Right atrium auricular region (tissue), 2 donors: ENCODE measurements at places on chromosomes 4 and X. TPM values are rescaled to one million over a fixed set of nuclear protein-coding genes. Genes with fewer than 3 reads are reported as not detected.

- DNase-seq, result no peak
Measured at GRCh38 chrX:49129427-49129826, 5.9 kb upstream of the GPKOW start.

DNA sequence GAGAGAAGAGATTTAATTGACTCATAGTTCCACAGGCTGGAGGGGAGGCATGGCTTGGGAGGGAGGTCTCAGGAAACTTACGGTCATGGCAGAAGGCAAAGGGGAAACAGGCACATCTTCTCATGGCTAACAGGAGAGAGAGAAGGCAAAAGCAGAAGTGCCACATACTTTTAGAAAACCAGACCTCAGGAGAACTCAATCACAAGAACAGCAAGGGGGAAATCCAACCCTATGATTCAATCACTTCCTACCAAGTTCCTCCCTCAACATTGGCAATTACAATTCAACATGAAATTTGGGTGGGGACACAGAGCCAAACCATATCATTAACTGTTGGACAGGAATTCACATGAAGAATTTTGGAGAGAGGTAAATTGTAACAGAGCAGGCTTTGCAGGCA is 485.3 kb upstream of the PITX2 start:
- no peak for DNase-seq

GRCh38 chr4:32087211-32087610 is 1367.0 kb downstream of the PCDH7 start:
- DNase-seq, result no peak

The ADH1C gene
- 4.9 TPM for total RNA-seq

DNA sequence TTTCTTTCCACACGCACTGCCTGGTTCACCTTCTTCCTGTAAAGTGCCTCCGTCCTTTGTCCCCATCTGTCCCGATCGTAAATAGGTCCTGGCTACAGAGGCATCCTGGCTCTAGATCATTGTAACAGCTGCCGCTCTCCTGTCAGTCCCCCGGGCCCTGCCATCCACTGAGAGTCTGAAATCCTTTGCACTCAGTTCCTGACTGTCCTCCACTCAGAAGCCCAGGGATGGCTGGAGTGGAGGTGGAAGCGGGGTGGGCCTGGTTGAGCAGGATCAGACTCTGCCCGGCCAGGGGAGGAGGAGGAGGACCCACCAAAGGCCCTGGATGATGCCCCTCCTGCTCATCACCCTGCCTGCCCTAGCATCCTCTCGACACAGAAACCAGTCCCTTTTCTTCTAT is 29.8 kb downstream of the PIGG start:
- no peak for DNase-seq

GRCh38 chrX:150360331-150360730 is 2.8 kb upstream of the MAMLD1 start:
- DNase-seq, result peak; percentile 21

DNA sequence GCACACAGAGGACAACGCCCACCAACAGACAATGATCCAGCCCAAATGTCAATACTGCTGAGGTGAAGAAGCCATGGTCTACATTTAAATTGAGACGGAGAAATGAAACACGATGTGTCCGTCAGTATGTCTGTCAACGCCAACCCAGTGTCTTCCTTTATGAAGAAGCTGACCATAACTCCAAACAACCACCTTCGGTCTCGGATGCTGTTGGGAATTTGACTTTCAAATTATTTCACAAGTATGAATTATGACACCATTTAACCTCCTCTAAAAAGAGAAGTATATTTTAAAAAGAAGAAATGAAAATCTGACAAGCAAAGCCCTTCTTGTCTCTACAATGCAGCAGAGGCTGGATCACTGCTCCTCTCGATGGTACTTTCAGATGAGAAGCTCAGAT is 123.7 kb upstream of the MAP3K15 start:
- no peak for DNase-seq

- DNase-seq, result no peak
Measured at GRCh38 chr4:159052315-159052714, 50.6 kb upstream of the RAPGEF2 start.

DNA sequence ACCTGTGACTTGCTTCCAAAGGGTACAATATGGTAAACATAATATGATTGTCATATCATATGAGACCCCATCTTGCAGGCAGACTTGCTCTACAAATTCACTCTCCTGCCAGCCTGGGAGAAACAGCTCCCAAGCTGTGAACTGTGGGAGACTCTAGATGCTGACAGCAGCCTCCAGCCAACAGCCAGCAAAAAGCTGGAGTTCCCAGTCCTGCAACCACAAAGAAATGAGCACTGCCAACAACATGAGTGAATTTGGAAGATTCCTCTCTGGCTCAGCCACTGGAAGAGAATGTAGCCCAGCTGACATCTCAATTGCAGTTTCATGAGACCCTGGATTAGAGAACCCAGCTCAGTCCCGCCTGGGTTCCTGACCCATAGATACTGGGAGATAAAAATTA is 145.4 kb downstream of the QDPR start:
- no peak for DNase-seq

The RAI2 gene
- 13.9 TPM for total RNA-seq

GRCh38 chr4:184364100-184364921 is 110.0 kb downstream of the IRF2 start:
- no peak for DNase-seq

The MTMR8 gene
- total RNA-seq, result 0.37 TPM

The NOX1 gene
- not detected for total RNA-seq

- DNase-seq, result no peak
Measured at GRCh38 chrX:133970076-133970475, 15.3 kb downstream of the GPC3 start.

DNA sequence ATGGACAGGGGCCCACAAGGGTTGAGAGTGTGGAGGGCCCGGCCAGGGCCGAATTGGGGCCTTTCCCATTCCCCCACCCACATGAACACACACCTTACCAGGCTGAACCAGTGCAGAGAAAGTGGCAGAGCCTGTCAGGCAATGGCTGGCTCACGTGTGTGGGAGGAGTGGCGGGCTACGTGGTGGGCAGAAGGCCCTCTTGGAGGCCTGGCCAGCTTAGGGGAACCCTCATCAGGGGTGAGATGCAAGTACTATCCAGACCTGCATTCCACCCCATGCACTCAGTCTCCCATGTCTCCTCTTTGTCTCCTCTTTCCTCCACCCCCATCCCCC is 965 bp downstream of the TCEAL4 start:
- no peak for DNase-seq

GRCh38 chr4:82780752-82781231 is 17.8 kb downstream of the SCD5 start:
- peak; percentile 73 for DNase-seq

The H2BW2 gene
- not detected for total RNA-seq
